COR-L47 (cell line): ENCODE measurements at places on chromosomes 7 and 10.

GRCh38 chr10:48634198-48634983 is 29.5 kb upstream of the ARHGAP22 start:
- DNase-seq: no peak

DNA sequence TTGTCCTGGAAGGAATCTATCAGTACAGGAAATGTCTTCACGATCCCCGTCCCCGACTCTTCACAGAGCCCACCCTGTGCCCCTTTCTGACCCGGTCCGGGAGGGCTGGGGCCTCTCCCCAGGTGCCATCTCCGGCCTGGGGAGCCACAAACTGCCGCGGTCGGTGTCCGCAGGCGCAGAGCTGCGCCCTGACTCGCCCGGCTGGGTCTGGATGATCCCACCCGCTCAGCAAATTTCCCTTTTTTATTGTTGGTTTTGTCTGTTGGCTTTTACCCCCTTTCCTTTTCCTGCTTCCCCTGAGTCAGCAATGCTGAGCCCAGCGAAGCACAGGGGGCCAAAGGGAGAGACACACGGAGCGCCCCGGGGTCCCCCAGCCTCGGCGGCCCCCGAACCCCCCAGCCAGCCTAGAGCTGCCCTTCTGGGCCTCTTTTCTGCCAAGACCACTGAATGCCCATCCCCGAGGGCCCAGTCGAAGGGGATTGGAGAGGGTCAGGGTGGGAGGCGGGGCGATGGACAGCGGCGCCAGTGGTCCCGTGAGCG is 30.9 kb downstream of the LEP start:
- DNase-seq: no peak

DNA sequence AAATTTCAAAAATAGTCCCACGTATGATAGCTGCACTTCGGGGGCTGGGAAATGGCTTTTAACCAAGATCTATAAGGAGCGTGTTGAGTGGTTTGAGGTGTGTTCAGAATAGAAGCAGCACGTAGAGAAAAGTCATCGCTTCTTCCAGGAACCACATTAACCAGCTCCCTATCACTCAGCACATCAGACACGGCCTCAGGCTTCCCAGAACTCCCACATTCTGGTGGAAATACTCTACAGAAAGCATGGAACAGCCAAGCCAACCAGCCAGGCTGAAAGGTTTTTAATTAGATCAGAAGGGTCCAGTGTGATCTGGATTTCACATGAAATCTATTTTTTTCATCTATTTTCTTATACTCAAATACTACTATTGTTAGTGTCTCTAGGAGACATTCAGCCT is 231.5 kb upstream of the NRP1 start:
- no peak for DNase-seq

DNA sequence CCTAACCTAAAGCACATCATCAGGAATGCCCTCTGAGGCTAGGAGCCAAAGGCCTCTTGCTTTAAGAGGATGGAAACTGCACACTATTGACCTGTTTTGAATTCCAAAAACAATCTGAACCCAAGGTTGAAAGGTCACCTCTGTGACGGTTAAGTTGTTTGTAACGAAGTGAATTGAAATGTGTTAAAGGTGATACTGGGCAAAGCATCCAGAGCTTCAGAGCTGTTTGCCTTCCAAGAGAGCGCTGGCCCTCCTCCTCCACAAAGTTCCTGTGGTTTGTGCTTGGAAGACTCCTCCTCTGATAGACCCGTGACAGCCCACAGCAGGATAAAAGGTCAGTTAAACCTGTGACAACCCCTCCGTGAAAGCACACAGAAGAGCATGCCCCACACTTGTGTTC is 133.7 kb upstream of the CTTNBP2 start:
- no peak for DNase-seq

- DNase-seq: peak; percentile 48
Measured at GRCh38 chr10:80356563-80356988, at the start of the genes DYDC1 and DYDC2. TSS of gene DYDC1 (minus strand) at chr10:80356755. CDS start at chr10:80352601, 4,154 bp downstream. TSS of gene DYDC2 (plus strand) at chr10:80356781. CDS start at chr10:80362444, 5,663 bp downstream.

GRCh38 chr7:134768243-134768642 is 11.2 kb upstream of the CALD1 start:
- no peak for DNase-seq

DNA sequence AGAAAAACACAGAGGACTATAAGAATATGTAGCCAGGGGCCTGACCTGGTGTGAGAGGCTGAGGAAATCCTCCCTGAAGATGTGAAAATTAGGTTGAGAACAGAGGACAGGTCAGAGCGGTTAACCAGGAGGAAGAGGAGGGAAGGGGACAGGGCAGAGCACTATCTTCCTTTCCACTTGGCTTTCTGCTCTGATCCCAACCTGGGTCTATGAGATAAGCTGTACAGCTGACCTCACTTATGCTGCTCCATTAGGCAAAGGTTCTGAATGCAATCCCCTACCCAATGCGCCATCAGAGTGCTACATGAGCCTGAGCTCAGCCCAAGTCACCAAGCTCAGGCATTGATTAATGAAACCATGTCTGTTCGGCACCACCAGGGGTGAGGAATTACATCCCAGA is 10.5 kb downstream of the LIPA start:
- no peak for DNase-seq
